Right lobe of liver (tissue), 6 donors: ENCODE measurements at places on chromosomes 16 and 17. TPM values are rescaled to one million over a fixed set of nuclear protein-coding genes. Genes with fewer than 3 reads are reported as not detected.
A peak's percentile ranks its signal among the peaks of the same experiment; 100 is the strongest.

- H3K4me1 ChIP-seq = no peaks in the 10 kb centered on the region
- no peak for DNase-seq
- H3K36me3 ChIP-seq = no peaks in the 10 kb centered on the region
- no peaks in the 10 kb centered on the region for H3K27me3 ChIP-seq
- H3K27ac ChIP-seq = no peak overlapping the region
- no peak overlapping the region for H3K4me3 ChIP-seq
Observed at GRCh38 chr17:73550556-73550955, 93.7 kb downstream of the SDK2 start.

The SLC47A2 gene
- not detected for total RNA-seq

GRCh38 chr16:1408171-1408837 is 6.2 kb downstream of the UNKL start:
- H3K27me3 ChIP-seq = no peaks in the 10 kb centered on the region
- DNase-seq = peak; percentile 94
- H3K4me1 ChIP-seq = peaks cover 10% of the 10 kb centered on the region
- peak overlapping the region; percentile 49 for H3K4me3 ChIP-seq
- H3K36me3 ChIP-seq = no peaks in the 10 kb centered on the region

DNA sequence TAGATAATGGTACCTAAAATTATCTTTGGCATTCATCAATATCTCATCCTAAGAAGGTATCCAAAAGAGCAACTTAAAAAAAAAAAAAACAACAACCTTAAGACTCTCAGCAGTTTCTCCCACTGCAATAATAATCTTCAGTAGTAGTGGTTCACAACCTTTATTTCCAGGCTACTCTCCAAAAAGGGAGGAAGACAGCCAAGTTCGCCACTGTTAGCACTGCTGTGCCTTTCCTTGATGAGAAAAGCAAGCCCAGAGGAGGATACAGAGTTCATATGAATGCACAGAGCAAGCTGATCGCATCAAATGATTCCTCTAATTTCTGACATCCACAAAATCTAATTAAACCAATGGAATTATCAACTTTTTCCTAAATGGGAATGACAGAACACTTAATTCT is 199.4 kb downstream of the AATF start:
- H3K27me3 ChIP-seq = no peaks in the 10 kb centered on the region
- peaks cover 14% of the 10 kb centered on the region for H3K4me1 ChIP-seq
- no peaks in the 10 kb centered on the region for H3K36me3 ChIP-seq
- H3K4me3 ChIP-seq = no peak overlapping the region
- DNase-seq = no peak

- no peaks in the 10 kb centered on the region for H3K36me3 ChIP-seq
- H3K4me3 ChIP-seq = no peak overlapping the region
- no peaks in the 10 kb centered on the region for H3K27me3 ChIP-seq
- no peaks in the 10 kb centered on the region for H3K4me1 ChIP-seq
Observed at GRCh38 chr16:68257906-68258800, 6.2 kb upstream of the SLC7A6 start.

GRCh38 chr17:55420776-55421178 is 858 bp downstream of the MMD start:
- H3K27ac ChIP-seq = peak overlapping the region; percentile 86
- H3K4me1 ChIP-seq = no peaks in the 10 kb centered on the region
- H3K36me3 ChIP-seq = no peaks in the 10 kb centered on the region
- no peaks in the 10 kb centered on the region for H3K27me3 ChIP-seq

GRCh38 chr16:49600536-49600935 is 226.9 kb downstream of the C16orf78 start:
- no peaks in the 10 kb centered on the region for H3K27me3 ChIP-seq
- no peak overlapping the region for H3K27ac ChIP-seq
- H3K4me1 ChIP-seq = no peaks in the 10 kb centered on the region
- H3K4me3 ChIP-seq = no peak overlapping the region
- H3K36me3 ChIP-seq = no peaks in the 10 kb centered on the region

The TMEM235 gene
- not detected for total RNA-seq
